ENCODE measurements at places on chromosomes 5 and 9.

DNA sequence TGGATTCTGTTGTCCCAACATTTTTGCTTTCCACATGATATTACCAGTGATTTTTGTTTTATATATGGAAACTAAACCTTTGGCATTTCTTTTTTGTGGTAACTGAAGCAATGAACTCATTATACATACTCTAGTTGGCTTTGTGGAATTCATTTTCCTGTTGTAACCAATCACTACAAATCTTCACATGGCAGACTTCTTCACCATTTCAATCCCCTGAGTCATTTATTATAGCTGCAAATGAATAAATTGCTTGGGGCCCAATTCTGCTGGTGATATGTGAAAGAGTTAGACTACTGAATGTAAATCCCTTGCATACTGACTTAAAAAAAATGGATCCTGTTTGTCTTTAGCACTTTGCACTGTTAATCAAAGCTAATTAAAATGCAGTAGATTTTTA is 1709.6 kb upstream of the WWC1 start:
- DNase-seq: peak; percentile 0

DNA sequence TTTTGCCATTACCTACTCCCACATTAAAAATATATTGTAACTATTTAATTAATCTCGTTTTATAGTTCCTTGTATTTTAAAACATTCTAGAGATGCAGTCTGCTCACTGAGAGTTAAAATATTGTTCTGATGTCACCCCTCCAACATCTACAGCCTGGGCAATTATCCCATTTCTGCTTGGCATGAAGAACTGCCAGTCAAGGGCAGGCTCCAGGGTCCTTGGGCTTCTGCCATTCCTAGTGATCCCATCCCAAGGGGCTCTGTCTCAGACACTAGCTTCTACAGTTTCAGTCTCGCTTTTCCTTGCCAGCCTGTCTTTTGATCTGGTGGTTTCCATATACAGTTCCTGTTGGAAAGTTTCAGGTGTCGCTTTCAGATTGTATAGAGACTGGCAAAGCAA is 287.2 kb downstream of the TMEM232 start:
- no peak for DNase-seq

- peak; percentile 93 for DNase-seq
These were observed 158.0 kb upstream of the LHFPL2 start for GRCh38 chr5:78806544-78806943.

DNA sequence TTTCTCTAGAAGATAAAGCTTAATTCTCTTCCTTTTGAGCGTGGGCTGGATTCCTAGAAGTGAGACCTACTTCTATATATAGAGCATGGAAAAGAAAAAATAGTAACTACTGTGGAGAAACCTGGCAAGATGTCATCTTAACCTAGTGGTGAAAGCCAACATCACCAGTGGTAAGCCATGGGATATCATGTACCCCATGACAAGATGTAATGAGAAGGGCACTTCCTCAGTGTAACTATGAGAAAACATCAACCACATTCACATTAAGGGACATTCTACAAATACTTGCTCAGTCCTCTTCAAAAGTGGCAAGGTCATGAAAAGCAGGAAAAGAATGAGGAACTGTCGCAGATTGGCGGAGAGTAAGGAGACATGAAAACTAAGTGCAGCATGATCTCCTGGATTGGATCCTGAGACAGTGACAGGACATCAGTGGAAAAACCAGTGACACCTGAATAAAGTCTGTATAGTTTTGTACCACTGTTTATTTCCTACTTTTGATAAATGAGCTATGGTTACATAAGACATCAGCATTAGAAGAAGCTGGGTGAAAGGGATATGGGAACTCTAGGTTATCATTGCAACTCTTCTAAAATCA is 65.4 kb downstream of the PRRC1 start:
- no peak for DNase-seq

- no peak for DNase-seq
These were observed 63.5 kb upstream of the TBC1D2 start for GRCh38 chr9:98318834-98319478.

GRCh38 chr5:52924456-52924855 is 64.7 kb upstream of the ITGA2 start:
- no peak for DNase-seq

DNA sequence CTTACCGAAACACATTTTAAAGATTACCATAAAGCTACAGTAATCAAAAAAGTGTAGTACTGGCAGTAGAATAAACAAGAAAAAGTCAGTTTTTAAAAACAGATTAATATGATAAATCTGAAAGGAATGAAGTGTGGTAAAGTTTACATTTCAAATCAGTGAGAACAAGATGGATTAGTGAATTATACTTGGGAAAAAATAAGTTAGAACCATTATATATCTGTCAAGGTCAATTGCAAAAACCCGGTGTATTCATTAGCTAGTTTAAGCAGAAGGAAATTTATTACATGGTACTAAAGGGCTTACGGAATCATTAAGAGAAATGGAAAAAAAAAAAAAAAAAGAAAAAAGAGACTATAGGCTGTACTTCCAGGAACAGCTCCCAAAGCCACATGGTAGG is 164.3 kb downstream of the MUSK start:
- no peak for DNase-seq

DNA sequence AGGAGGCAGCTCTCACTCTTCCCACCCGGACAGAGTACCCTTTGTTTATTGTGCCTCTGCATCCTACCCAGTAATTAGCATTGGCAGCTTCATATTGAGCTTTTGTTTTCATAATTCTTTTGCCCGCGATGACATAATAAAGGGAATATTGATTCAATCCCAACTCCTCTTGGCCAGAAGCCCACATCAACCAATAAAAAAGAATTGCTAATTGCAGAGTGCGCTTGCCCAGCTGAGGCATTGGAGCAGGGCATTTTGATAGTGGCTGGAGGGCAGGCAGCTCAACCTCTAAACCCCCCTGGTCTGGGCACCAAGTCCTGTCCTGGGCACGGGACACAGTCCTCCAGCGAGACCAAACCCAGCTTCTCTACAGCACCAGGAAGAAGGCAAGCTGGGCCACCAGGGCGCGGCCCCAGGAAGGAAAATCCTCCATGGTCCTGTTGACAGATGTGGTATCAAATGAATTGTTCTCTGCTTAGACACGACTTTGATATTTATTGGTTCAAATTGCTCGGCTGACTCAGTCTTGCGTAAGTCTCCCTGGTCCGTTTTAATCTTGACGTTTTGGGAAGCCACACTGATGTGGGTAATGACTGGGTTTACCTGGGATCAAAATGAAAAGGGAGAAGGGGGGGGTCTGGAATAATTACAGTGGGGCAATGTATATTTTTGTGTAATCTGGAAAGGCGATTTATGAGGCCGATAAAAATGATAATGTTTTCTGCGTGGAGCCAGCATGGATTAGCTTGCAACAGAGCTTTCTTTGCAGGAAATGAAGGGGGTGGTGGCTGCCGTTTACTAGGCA is 220.7 kb upstream of the MSX2 start:
- DNase-seq: no peak

DNA sequence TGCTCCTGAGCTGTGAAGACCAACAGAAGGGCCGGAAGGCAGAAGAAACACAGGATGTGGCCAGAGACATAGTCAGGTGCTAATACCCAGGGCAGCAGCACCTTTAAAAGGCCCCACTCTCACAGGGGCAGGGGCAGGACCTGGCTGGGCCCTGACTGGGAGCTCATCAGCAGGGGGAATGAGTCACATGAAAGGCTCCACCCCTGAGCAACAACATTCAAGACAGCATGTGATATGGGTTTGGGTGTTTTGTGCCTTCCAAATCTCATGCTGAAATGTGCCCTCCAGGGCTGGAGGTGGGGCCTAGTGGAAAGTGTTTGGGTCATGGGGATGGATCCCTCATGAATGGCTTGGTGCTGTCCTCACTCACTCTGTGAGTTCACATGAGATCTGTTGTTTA is 181.7 kb downstream of the ERCC6L2 start:
- DNase-seq: no peak

DNA sequence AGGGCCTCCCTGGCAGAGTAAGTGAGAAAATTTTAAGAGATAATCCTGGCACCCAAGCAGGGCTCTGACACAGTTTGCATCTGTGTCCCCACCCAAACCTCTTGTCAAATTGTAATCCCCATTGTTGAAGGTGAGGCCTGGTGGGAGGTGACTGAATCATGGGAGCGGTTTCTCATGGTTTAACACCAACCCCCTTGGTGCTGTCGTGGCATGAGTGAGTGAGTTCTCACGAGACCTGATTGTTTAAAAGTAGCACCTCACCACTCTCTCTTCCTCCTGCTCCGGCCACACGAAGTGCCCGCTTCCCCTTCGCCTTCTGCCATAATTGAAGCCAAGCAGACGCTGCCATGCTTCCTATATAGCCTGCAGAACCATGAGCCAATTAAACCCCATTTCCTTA is 80.1 kb downstream of the FBXW11 start:
- DNase-seq: no peak

- no peak for DNase-seq
These were observed 1.7 kb downstream of the SSBP2 start for GRCh38 chr5:81749192-81749560.

- DNase-seq: no peak
These were observed 22.4 kb upstream of the CAVIN4 start for GRCh38 chr9:100555471-100555870.
